ENCODE measurements at places on chromosomes 2 and 18.

- no peak for DNase-seq
These were observed 30.9 kb upstream of the EFEMP1 start for GRCh38 chr2:55954306-55955035.

GRCh38 chr2:202148515-202149154 is 75.6 kb downstream of the KIAA2012 start:
- no peak for DNase-seq

GRCh38 chr2:47272031-47272864 is 117.1 kb upstream of the STPG4 start:
- DNase-seq = peak; percentile 57

GRCh38 chr2:239956818-239957261 is 68.3 kb downstream of the NDUFA10 start:
- no peak for DNase-seq

DNA sequence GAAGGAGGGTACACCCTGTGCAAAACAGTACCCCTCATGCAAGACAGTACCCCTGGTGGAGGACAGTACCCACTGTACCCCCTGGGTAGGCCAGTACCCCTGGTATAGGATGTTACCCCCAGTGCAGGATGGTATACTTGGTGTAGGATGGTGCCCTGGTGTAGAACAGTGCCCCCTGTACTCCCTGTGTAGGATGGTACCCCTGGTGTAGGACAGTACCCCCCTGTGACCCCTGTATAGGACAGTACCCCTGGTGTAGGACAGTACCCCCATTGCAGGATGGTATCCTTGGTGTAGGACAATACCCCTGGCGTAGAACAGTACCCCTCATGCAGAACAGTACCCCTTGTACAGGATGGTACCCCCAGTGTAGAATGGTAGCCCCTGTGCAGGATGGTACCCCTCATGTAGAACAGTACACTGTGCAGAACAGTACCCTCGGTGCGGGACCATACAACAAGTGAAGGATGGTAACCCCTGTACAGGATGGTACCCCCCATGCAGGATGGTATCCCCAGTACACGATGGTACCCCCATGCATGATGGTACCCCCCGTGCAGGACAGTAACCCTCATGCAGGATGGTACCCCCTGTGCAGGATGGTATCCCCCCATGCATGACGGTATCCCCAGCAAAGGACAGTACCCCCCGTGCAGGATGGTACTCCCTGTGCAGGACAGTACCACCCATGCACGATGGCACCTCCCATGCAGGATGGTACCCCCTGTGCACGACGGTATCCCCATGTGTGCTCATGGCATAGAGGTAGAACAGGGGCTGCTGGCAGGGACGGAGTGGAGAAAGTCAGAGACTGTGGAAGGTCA is 248.0 kb downstream of the DCDC2C start:
- no peak for DNase-seq

- DNase-seq = no peak
These were observed 396.8 kb upstream of the ID2 start for GRCh38 chr2:8285081-8285480.

GRCh38 chr18:13849791-13850190 is 25.8 kb downstream of the MC5R start:
- DNase-seq = no peak

- no peak for DNase-seq
These were observed 2.5 kb upstream of the NFATC1 start for GRCh38 chr18:79393181-79393634.

DNA sequence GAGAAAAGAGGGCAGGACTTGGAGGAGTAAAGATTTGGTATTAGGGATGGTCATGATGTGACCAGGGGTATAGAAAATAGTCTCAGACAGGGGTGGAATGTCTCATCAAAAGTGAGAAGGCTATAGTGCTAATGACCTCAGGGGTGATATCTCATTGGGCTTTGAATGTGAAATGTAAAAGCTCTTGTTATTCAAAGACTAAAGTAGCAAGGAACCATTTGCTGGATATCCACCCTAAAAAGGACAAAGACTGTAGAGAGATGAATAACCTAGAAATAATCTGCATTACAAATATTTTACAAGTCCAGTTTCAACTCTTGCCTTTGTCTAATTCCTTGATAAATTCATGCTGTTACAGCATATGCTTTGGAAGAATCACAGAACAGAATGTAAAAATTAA is 224.4 kb downstream of the ICOS start:
- no peak for DNase-seq

GRCh38 chr2:3180082-3180908 is 197.3 kb downstream of the EIPR1 start:
- no peak for DNase-seq

DNA sequence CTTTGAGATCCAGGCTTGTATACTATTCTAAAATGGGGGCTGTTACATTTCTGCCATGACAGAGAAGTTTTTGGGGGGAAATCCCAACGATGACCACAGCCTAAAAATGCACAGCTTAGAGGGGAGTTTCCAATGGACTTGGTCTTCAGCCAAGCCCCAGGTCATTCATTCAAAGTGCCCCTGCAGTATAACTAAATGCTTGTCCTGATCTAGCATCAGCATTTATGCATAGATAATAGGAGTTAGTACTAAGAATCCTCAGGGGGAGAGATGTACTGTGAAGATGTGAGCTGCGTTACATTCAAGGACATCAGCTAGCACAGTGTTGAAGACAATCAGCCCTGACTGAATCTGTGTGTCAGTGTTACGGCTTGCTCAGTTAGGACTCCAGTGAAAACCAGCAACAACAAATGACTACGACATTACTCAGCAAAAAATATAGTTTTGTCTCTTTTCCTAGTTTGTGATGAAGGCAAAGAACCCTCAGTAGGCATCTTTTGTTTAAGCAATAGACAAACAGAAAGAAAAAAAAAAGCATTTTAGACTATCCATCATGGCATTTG is 160.9 kb downstream of the ZEB2 start:
- no peak for DNase-seq

- no peak for DNase-seq
These were observed 93.1 kb downstream of the RHOB start for GRCh38 chr2:20539776-20540586.

DNA sequence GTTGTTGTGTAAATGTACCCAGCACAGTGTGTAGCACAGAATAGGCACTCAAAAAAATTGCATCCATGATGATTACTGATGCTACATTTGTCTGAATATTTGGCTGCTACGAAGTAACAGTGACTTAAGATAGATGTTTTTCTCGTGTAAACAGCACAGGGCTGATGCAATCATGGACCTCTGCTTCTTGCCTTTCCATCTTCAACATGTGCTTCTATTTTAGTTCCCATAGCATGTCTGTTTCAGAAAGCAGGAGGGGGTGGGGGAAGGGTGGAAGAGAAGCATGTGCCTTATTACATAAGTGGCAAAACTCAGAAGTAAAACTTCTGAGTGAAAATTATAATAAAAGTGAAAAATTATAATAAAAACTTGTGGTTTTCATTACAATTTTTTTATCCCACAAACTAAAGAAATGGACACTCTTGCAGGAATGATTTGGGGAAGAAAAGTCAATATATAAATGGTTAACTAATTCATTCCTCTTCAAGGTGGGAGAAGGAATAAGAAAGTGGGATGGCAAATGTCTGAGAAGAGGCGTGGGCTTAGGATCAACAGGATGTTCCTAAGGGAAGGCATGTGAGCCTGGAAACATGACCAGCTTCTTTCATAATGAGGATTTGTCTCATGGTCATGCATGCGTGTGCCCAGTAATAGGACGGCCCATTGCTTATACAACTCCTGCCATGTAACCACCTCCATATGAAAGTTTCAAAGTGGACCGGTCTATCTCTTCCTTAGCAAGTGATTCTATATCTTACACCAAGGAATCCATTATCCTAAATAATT is 27.2 kb downstream of the CCBE1 start:
- no peak for DNase-seq

- DNase-seq = no peak
These were observed 1208.8 kb upstream of the LRRTM1 start for GRCh38 chr2:81513328-81513727.

Data from activated T-cell treated with anti-CD3 and anti-CD28 coated beads for 48 hours (primary cell).